ENCODE measurements at places on chromosomes 7 and 10.

DNA sequence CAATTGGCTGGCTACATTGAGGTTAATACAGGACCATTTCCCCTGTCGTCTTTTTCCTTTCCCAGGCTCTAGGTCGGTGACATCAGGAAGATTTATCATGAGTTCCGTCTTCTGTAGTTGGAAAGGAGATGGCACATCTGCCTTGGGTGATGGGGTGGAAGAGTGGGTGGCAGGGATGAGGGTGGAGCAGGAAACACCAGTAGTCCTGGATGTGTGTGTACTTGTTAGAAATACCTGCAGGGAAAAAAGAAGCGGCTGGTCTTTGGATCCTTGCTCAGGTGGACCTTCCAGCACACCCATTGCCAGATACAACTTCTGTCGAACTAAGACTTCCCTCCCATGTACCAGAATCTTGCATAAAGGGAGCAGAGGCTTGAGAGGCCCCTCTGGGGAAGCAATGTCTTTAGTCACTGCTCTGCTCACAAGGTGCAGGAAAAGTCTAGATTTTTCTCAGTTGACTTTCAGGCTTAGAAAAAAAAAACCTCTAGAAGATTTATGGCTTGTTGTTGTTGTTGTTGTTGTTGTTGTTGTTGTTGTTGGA, 516.8 kb upstream of the GALNT17 start:
- no peak for DNase-seq

- no peak for DNase-seq
These were observed 1.0 kb upstream of the KCP start for GRCh38 chr7:128911423-128912031.

- no peak for DNase-seq
These were observed 83.3 kb upstream of the DYNC1I1 start for GRCh38 chr7:95688931-95689495.

GRCh38 chr10:94251568-94251967, 111.2 kb downstream of the NOC3L start:
- DNase-seq = no peak

GRCh38 chr10:121683366-121683765, 85.1 kb upstream of the FGFR2 start:
- no peak for DNase-seq

DNA sequence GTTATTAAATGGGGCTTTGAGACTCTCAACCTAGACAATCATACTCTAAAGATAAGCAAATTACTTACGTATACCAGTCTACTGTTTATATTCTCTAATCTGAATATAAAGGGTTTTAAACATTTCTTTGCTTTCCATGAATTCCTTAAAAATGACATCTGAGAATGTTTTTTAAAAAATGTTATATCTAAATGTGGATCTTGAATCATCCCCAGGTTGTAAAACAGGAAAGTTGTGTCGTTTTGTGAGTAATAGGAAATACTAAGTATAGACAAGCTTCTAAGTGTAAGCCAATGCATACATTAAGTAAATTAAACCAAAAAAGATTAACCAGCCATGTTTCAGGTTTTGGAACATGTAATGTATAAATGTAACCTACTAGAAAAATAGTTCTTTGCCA, 26.8 kb downstream of the ADD3 start:
- no peak for DNase-seq

GRCh38 chr7:139613971-139614411, 90.5 kb downstream of the CLEC2L start:
- no peak for DNase-seq
